A549 treated with Hydrocortisone at 1 μM for 4 hours (cell line): ENCODE measurements at places on chromosomes 11 and 22. TPM values are rescaled to one million over a fixed set of nuclear protein-coding genes. Genes with fewer than 3 reads are reported as not detected.

The DUSP8 gene
- 0.74 to 1.5 TPM (median 1.2 TPM) in 5 replicates for total RNA-seq

The KIF18A gene
- 12.4 to 18.9 TPM (median 14.1 TPM) in 5 replicates for total RNA-seq

The KBTBD3 gene
- 0.74 to 1.6 TPM (median 1.4 TPM) in 5 replicates for total RNA-seq

The SCT gene
- total RNA-seq: not detected in 5 replicates

The C22orf31 gene
- total RNA-seq: not detected in 5 replicates

The SAA2 gene
- total RNA-seq: 0.15 to 0.31 TPM (median 0.22 TPM) in 4 of 5 replicates, not detected in the other

The SPDYC gene
- not detected in 5 replicates for total RNA-seq

The SGSM1 gene
- total RNA-seq: 0.31 to 0.84 TPM (median 0.39 TPM) in 5 replicates

The KCNE3 gene
- total RNA-seq: not detected in 5 replicates
